SW480 (cell line): ENCODE measurements at places on chromosomes 13 and 19.
A peak's percentile ranks its signal among the peaks of the same experiment; 100 is the strongest.

DNA sequence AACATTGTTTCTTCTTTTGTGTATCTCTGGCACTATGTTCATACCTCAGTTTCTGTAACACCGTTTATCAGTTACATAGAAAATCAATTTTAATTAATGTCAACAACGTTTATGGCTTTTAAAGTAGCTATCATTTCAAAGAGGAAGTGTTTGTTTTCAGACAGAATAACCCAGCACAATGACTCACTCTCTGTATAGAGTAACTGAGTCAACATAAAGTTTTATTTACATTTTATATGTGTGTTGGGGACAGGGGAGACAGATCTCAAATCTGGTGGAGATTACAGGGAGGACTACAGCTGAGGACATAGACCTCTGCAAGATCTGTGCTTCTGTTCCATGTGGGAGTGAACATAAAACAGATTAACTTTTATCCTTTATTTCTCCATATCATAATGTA, 2590.1 kb downstream of the PCDH9 start:
- no peak for DNase-seq

DNA sequence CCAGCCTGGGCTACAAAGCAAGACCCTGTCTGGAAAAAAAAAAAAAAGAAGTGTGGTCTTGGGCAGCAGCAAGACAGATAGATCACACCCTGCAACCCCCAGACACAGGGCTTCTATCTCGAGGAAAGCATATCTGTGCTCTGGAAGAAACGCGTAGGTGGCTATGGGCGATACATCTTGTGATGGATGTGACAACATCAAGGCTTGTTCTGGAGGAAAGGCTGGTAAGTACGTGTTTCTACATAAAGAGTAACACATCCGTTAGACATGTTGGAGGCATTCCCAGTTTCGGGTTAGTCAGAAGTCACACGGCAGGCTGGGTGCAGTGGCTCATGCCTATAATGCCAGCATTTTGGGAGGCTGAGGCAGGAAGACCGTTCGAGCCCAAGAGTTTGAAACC, 6.6 kb upstream of the DHDH start:
- DNase-seq, result no peak

- DNase-seq, result no peak
Measured at GRCh38 chr13:38951525-38952313, 38.9 kb downstream of the STOML3 start.

GRCh38 chr19:51458051-51458645, at the start of gene SIGLEC8:
Gene SIGLEC8, minus strand, starts transcription at chr19:51458454. Its CDS starts 67 bp downstream, at chr19:51458387.
- no peak for DNase-seq

DNA sequence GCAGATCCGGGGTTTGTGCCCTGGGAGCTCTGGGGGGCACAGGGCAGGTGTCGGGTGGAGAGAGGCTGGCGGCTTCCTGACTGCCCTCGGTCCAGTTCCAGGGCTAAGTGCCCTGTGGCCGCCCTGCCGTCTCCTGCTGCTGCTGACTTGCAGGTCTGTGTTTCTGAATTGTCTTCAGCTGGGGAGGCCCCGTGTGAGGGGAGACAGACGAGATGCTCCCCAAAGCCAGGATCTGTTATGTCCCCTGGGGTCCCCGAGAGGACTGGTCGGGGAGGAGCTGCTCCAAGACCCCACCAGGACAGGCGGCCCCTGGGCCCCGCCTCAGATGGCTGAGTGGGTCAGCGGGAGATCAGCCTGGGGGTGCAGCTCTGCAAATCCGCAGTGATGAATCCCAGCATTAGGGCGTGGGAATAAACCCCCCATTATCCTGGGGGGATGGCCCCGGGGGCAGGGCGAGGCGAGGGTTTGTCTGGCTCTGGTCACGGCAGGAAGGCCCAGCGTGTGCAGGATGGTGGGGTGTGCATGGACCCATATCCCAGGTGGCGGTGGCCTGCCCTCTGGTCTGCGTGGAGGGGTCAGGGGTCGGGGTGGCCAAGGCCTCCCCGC, 4.7 kb downstream of the HCN2 start:
- DNase-seq, result no peak

DNA sequence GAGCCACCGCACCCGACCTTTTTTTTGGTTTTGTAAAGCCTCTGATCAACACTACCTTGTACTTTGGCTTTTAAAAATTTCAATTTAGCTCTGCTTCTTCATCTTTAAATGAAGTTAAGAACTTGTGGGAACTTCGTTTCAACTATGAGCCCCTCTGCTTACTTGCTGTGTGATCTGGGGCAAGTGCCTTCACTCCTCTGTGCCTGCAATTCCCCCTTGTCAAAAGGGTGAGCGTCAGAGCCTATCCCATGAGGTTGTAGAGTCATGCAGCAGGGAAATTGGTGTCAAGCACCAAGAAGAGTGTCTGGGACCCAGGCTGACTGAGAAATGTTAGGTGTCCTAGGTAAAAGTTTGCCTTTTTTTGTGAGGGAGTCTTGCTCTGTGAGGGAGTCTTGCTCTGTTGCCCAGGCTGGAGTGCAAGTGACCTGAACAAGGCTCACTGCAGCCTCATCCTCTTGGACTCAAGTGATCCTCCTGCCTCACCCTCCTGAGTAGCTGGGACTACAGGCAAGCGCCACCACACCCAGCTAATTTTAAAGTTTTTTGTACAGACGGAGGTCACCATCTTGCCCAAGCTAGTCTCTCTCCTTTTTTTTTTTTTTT, 5.7 kb downstream of the VASP start:
- DNase-seq, result no peak

GRCh38 chr13:33757713-33758112, 60.2 kb upstream of the RFC3 start:
- no peak for DNase-seq

DNA sequence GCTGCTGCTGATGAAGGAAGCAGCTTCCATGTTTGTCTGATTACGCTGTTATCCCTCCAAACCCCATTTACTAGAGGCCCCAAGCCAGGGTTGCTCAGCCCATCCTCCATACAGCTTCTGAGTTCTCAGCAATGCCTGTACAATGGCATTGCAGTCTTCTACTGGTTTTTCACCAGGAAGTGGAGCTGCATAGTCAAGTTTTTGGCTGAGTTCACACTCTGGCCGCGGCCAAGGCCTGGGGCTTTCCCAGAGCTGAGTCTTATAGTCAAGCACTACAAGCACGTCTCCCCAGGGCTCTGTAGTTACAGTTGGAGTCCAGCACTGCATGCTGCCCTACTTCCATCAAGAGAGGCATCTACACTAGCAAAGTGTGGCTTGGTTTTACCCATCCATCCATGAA, 182.5 kb downstream of the POU4F1 start:
- DNase-seq, result no peak

- no peak for DNase-seq
Measured at GRCh38 chr19:33405553-33406461, 32.3 kb downstream of the CEBPG start.

DNA sequence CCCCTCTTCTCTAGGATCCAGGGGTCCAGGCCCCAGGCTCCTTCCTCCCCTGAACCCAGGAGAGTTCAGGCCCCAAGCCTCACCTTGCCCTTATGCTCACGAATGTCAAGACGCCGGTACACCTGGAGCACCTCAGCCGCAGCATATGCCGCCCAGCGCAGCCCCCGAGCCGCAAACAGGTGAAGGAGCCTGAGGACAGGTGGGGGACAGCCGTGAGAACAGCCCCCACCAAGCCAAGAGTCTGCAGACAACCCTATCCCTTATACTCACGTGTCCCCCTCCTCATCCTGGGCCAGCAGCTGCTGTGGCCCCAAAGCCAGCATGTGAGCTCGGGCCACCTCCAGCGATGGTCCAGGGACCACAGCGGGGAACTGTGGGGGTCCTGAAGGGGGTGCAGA, 3.7 kb downstream of the NFKBID start:
- DNase-seq, result no peak

DNA sequence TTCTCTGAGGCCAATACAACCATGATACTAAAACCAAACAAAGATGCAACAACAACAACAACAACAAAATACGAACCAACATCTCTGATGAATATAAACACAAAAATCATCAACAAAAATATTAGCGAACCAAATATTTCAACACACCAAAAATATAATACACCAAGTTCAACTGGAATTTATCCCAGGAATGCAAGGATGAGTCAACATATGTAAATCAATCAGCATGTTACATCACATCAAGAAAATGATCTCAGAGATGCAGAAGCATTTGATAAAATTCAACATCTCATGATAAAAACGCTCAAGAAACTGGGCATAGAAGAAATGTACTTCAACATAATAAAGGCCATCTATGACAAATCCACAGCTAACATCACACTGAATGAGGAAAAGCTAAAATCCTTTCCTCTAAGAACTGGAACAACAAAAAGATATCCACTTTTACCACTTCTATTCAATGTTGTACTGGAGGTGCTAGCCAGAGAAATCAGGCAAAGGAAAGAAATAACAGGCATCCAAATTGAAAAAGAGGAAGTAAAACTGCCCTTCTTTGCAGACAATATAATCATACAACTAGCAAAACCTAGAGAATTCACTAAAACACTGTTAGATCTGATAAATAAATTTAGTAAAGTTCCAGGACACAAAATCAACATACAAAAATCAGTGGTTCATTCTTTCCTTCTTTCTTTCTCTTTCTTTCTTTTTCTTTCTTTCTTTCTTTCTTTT, 2448.7 kb upstream of the PCDH20 start:
- DNase-seq, result no peak

- DNase-seq, result no peak
Measured at GRCh38 chr13:44063881-44064280, 184.2 kb downstream of the LACC1 start.

GRCh38 chr13:74068471-74068870, 65.7 kb downstream of the KLF12 start:
- no peak for DNase-seq

- DNase-seq, result no peak
Measured at GRCh38 chr19:16536130-16536529, 6.1 kb downstream of the CHERP start.

DNA sequence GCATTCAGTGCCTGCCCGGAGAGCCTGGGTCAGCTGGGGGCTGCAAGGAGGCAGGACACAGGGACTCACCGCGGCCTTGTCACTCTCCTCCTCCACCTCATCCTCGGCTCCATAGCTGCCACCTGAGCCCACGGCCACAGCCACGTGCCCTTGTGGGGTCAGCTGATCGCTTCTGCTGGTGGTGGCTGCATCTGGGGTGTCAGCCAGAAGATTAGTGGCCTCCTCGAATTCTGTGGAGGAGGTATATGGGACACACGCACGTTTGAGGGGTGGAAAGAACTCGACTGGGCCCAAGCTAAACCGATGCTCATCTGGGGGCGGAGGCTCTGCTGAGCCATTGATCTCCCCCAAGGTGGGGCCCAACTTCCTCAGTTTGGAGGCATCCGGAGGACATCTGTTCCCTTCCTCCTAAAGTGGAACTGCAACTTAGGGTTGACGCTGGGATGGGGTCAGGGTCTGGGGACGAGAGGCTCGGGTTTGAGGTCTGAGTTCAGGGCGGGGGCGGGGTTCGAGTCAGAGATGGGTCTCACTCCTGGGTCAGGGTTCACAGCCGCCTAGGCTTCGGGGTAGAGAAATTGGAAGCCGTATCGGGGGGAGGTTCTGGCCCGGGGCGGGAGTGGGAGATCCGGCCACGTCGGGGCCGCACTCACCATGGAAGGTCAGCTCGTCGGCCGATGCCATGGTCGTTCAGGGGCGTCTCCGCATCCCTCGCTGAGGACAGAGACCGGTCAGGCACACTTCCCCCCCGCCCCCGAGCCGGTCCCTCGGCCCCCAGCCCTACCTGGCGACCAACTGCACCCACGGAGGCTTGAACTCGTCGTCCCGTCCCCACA, 493 bp downstream of the YIPF2 start:
- no peak for DNase-seq

- DNase-seq, result no peak
Measured at GRCh38 chr13:29227576-29227975, 367.9 kb downstream of the SLC7A1 start.

GRCh38 chr19:21910318-21910717, 74.3 kb upstream of the ZNF43 start:
- DNase-seq, result no peak

GRCh38 chr19:46723471-46723870, 6.6 kb upstream of the PRKD2 start:
- no peak for DNase-seq

DNA sequence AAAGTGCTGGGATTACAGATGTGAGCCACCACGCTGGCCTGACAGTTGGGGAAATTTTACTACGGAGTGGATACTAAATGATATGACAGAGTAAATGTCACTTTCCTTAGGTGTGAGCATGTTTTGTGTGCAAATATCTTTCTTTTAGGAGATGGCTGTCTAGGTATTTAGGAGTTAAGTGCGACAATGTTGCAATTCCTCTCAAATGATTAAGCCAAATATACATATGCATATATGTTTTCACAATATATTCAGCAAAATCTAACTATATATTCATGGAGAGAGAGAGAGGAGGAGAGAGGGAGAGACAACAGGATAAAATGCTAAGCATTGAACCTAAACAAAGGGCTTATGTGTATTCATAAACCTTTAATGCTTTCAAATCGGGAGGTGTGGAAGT, 5.4 kb upstream of the SERTAD3 start:
- no peak for DNase-seq

DNA sequence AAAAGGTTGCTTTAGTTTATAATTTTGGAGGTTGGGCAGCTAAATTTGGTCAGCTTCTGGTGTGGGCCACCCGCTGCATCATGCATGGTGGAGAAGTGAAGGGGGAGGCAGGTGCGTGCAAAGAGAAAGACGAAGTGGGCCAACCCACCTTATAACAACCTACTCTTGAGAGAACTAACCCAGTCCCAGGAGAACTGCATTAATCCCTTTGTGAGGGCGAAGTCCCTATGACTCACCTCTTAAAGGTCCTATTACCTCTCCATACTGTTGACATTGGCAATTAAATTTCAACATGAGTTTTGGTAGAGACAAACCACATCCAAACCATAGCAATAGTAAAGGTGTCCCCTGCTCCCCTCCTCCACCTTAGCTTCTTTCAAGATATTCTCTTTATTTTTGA, 7.7 kb upstream of the FGF9 start:
- DNase-seq, result peak; percentile 86

DNA sequence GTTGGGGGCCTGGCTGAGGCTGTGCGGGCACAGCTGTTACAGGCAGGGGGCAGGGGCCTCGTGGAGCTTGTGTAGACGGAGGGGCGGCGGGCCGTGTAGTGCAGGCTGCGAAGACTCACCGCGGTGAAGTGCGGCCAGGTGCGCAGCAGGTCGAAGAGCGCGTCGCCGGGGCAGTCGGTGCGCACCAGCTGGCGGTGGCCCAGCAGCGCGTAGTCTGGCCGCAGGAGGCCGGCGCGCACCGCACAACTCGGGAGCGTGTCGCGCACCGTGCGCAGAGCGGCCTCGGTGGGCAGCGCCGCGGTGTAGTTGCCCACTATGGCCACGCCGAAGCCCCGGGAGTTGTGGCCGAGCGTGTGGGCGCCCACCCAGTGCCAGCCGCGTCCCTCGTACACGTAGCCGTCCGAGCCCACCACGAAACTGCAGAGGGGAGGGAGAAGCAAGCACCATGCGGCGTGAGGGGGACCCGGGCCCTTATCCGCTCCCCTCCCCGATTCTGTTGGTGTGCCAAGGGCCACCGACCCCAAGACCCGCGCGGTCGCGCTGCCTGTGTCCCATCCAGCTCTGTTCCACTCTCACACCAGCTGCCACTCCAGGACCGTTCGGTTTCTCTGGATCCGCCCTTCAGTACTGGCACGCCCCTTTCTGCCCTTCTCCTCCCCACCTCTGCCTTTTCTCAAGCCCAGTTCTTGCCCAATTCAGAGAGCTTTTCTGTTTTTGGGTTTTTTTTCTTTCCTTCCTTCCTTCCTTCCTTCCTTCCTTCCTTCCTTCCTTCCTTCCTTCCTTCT, 5.4 kb upstream of the RASAL3 start:
- no peak for DNase-seq

- DNase-seq, result no peak
Measured at GRCh38 chr13:66137384-66137783, 1092.8 kb downstream of the PCDH9 start.

GRCh38 chr13:61898207-61898606, 482.6 kb upstream of the PCDH20 start:
- no peak for DNase-seq

- no peak for DNase-seq
Measured at GRCh38 chr13:40087091-40088002, 431.9 kb downstream of the COG6 start.
